Cortex of kidney (tissue), 1 donor: ENCODE measurements at places on chromosomes 2 and 18.

DNA sequence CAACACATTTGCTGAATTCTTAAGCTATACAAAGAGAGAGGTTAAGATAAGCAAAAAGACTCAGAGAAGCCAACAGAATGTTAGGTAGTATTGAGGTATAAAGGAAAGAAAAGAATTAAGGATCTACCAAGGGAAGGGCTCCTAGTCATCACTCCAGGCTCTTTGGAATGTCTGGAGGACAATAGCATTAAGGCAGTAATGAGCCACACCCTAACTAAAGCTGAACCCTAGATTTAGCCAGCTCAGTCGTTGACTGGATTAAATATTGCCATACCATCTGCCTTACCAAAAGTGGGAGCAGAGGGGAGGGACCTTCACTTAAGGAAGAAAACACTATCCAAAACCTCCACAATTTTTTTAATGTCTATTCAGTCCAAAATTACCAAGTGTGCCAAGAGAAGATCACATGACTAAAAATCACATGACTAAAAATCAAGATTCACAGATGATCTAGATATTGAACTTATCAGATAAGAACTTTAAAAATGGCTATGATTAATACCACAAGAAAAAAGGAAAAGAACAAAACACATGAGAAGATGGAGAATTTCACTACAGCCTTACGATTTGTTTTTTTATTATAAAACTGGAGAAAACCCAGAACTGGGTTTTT, 59.7 kb downstream of the EXOC6B start:
- DNase-seq: no peak

- no peak for DNase-seq
These were observed 1389.8 kb upstream of the TMEFF2 start for GRCh38 chr2:193584522-193584938.

GRCh38 chr18:78430131-78430758, 549.4 kb upstream of the SALL3 start:
- DNase-seq: no peak

DNA sequence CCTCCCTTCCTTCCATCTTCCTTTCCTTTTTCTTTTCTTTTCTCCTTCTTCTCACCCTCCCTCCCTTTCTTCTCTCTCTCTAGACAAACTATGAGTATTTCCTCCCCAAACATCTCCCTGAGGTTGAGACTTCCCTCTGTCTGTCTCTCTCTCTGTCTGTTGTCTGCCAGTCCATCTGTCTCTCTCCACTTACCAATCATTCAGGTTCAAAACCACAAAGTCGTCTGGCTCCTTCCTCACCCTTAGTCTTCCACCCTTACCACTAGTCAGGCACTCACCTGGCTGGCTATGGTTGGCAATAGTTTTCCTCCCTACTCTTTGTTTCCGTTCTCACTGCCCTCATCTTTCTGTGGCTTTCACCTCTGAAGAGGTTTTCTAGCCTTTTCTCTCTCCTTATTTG, 12.9 kb downstream of the CCL20 start:
- DNase-seq: no peak

- no peak for DNase-seq
These were observed 65.6 kb downstream of the NOL4 start for GRCh38 chr18:34158881-34159690.

DNA sequence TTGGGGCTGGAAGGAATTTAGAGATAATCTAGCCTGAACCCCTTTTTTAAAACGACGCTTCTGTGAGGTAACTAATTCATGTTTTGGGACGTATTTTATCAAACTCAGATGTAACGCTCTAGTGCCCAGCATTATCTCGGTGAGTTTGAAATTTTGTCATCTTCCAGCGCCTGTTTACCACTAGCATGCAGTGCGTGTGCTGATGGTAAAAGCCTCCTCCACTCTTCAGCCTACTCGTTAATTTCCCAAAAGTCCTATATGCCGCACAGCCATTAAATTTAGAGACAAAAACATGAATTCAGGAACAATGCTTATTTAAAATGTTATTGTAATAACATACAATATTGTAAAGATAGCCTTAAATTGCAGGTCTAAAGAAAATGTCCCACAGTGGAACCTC, 2.8 kb downstream of the ZCCHC2 start:
- DNase-seq: no peak

GRCh38 chr2:187594801-187595200, 40.6 kb upstream of the TFPI start:
- DNase-seq: no peak

DNA sequence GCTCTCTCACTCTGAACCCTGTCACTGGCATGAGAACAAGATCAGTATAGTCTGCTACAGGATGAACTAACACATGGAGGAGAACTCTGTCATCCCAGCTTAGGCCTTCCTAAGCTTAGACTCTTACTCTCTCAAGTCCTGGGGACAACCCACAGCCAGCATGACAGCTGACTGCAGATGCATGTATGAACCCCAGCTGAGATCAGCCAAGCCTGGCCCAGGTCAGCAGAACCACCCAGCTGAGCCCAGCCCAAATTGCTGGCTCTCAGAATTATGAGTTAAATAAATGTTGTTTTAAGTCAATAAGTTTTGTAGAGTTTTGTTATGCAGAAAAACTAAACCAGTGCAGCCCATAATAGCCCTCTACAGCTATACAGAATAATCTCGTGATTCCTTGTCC, 287.3 kb downstream of the TNS1 start:
- no peak for DNase-seq

DNA sequence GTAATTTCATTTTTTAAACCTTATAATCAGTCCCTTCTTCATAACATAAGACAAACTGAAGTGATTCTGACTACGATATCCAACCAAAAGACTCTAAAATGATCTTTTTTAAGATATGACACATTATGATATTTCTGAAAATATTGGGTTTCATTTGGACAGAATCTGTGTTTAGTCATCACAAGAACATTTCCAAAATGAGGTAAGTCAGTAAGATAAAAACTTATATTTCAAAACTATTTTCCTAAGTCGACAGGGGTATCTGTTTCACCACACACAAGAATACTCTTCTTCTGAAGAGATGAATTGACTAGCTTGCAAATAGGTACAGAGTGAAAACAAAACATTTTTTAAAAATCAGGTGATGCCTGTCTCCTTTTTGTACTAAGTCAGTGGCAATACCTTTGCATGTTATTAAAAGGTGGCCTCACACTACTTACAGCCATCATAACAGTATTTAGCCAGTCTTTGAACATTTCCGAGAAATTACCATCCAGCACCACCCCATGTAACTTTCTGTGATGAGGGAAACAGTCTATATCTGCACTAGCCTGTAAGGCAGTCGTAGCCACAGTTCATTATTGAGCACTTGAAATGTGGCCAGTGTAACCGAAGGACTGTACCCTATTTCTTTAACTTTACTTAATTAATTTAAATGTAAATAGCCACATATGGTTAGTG, 13.5 kb downstream of the STK39 start:
- DNase-seq: no peak

- no peak for DNase-seq
These were observed 60.4 kb downstream of the SH3YL1 start for GRCh38 chr2:203401-203800.

- no peak for DNase-seq
These were observed 324.0 kb downstream of the IRS1 start for GRCh38 chr2:226475650-226476049.

DNA sequence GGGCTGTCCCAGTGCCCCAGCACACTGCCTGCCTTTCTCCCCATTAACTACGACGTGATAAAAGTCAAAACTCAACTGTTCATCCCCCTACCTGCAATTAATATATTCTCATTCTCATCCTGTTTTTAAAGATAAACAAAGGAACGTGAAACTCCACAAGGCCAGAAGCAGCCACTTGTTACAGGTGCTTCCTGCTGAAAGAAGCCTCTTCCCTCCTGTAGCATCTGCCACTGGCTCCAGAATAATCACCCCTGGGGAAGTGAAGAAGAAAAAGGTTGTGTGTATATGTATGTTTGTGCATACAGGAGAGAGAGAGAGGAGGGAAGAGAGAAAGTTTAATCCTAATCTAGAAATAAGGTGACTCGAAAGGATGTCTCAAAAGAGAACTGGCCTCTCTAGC, 27.1 kb downstream of the KIAA2012 start:
- DNase-seq: no peak

- DNase-seq: no peak
These were observed at the start of gene DHRS9 for GRCh38 chr2:169069341-169069740. TSS of gene DHRS9 (plus strand) at chr2:169069563. CDS start at chr2:169081582, 12,019 bp downstream.

DNA sequence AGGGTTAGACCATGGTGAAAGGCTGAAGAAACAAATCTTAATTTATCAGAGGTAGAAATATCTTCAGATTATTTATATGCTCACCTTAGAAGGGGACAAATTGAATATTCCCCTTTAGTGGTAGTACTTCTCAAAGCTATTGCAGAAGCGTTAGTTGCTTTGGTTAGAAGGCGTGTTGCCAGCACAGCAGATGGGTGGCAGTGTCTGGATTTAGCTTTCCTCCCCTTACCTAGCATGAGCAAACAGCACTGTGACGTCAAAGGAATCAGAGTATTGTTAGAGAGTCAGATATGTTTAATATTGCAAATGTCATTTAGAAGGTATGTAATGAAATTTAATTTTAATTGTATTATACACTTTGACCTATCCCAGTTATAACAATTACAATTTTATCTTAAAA, 27.2 kb upstream of the GALR1 start:
- DNase-seq: no peak

DNA sequence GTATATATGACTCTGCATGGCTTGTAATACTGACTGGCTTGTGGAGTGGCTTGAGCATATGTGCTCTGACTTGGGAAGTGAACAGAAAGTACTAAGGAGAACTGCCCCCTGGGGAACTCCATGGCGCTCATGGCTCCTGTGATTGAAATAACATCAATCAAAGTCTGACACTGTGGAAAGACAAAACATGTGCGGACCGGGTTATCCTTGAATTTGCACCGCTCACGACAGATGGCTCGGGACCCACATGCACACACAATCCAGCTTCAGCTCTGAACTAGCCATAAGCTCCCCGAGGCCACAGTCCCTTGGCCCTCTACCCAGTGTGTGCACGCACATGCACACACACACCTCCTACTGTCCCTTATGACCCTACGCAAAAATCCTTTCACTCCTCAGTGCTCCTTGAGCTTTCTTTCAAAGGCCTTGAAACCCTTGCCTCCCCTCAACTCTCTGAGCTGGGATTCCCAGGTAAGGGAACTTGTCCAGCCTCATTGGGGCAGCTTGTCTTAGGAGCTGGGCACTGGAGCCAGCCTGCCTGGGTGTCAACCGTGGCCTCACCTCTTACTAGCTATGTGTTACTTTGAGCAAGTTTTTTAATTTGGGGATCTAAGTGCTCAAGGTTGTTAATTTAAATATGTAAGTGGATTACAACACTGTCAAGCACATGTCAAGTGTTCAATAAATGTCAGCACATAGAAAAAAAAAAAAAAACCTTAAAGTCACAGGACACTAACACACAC, 43.6 kb downstream of the MRPS5 start:
- DNase-seq: no peak

DNA sequence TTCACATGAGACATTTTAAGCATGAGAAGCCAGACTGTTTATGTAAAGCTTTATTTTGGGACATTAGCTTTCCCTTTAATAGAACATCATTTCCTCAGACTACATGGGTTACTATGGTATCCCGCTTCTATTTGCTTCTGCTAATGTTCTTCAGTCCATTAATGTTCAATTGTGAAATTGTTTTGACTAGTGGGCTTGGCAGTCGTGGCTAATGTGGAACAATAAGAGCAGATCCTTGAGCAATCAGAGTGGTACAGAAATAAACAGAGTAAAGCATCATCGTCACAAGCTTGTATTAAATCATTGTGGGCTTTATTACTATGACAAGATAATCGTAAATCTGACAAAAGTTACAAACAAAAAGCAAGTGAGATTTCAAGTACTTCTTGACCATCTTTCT, 60.2 kb downstream of the PDE1A start:
- no peak for DNase-seq

GRCh38 chr2:238724728-238725127, 123.2 kb upstream of the TWIST2 start:
- DNase-seq: no peak

GRCh38 chr18:63844254-63844653, 43.3 kb upstream of the SERPINB2 start:
- no peak for DNase-seq

DNA sequence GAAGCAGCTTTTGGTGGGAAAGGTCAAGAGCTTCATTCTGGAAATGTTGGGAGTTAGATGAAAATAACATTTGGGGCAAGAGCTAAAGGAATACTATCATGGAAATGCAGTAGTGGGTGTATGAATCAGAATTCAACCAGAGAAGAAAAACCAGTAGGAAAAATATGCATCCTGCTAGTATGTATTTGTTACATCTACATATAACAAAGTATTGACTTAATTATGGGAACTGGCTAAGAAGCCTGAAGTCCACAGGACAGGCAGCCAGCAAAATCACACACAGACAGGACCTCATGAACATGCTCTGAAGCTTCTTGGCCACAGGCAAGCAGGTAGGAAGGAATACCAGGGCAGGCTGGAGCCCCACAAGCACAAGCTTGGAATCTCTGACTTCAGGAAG, 185.8 kb downstream of the FBXO15 start:
- DNase-seq: no peak

DNA sequence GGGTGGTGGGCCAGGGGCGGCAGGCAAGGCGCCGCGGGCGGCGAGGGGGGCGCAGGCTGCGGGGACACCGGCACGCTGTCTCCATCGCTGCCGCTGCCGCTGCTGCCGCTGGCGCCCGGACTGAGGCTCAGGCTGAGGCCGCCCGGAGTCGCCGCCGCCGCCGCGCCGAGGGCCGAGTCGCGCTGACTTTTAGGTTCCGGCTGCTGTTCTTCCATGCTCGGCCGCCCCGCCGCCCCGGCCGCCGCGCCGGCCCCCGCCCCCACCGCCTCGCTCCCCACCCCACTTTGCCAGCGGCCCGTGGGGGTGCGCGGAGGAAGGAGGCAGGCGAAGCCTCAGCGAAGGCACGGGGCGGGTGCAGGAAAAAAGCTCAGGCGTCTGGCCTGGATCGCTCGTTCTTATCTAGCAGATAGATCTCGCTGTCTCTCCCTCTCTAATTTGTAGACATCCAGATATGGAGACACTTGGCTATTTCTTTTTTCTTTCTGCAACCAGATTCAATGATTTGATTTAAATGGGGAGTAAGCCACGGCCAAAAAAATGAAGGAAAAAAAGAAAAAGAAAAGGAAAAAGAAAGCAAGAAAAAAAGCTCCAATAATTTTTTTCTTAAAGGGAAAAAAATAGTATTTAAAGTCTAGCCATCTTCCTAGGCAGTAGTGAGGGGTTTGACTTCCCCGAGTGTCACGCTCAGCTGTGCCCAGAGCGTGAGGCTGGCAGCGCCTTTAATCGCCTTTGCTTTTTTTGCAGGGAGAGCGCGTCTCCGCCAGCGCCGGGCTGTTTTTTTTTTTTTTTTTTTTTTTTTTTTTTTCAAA, at the start of gene EN1:
Gene EN1 (minus strand): TSS at position 696 of the 809 bp plus-strand sequence. CDS start 481 bp downstream, at position 215.
- DNase-seq: no peak

GRCh38 chr2:113119111-113119510, 8.3 kb upstream of the IL1RN start:
- no peak for DNase-seq

GRCh38 chr2:75800456-75800855, 89.7 kb upstream of the GCFC2 start:
- no peak for DNase-seq

- DNase-seq: no peak
These were observed 16.2 kb downstream of the SLC25A52 start for GRCh38 chr18:31744321-31745067.

GRCh38 chr2:19900931-19901441, 797 bp downstream of the TTC32 start:
- no peak for DNase-seq

GRCh38 chr2:233404222-233404621, 49.9 kb downstream of the DGKD start:
- DNase-seq: no peak

- no peak for DNase-seq
These were observed 76.8 kb downstream of the ACKR3 start for GRCh38 chr2:236646441-236646840.
